ENCODE measurements at places on chromosomes 6 and 20.
A peak's percentile ranks its signal among the peaks of the same experiment; 100 is the strongest.

DNA sequence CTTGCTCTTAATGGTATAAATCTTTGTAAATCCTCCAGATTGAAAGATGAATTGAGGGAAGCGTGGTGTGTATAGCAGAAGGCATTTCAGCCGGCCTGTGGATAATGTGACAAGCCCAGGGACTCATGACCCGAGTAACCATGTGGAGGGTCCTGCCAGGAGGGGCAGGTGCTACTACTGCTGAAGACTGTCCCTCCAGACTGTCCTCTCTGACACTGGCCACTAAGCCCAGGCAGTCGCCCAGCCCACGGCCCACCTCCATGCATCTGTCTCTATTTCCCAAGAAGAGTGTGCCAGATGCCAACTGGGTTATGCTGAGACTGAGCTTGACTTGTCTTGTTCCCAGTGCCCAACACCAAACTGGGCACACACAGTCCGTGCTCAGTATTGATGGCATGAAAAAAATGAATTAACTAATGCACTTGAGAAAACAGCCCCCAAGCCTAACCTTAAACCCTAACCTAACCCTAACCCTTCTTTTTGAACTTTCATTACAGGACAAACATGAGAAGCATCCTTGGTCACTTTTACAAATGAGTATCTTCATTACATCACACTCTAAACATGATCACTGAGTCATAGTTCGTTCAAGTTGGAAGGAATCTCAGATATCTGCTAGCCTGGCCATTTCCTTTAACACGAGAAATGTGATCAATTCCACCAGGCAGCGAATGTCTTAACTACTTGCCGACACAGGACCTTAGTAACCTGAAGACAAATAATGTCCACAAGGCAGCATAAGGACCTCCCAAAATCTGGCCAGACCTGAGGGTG, 182.2 kb upstream of the RREB1 start:
- DNase-seq = no peak

DNA sequence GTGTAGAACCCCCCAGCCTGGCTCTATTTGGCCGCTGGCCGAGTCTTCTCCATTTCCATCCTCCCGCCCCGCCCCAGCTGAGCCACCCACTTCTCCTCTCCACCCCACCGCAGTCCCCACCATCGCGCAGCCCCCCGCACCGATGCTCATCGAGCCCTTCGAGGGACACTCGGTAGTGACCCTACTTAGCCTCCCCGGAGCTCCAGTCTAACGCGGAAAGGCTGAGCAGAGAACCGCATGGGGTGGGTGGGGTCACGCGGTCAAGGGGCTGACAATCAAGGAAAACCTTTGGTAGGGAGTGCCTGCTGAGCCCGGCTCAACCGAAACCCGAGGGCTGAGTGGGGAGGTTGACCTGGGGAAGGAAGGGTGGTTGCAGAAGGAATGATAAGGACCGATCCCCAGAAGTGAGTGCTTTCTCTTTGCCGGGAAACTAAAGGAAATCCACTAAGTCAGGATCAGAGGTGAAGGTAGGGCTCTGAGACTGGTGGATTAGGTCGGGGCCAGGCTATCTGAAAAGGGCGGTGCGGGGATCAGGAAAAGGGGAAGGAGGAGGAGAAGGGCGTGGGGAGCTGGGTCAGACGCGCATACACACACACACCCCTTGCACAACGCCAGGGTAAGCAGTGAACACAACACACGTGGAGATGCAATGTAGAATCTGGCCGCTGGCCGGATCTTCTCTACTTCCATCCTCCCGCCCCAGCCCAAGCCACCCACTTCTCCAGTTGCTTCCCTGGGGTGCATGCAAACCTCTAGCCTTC, 49.8 kb downstream of the CPXM1 start:
- DNase-seq = peak; percentile 63

GRCh38 chr6:116268589-116269293, 11.0 kb downstream of the TSPYL1 start:
- no peak for DNase-seq

- DNase-seq = no peak
Measured at GRCh38 chr20:13671916-13672378, 33.2 kb upstream of the TASP1 start.

DNA sequence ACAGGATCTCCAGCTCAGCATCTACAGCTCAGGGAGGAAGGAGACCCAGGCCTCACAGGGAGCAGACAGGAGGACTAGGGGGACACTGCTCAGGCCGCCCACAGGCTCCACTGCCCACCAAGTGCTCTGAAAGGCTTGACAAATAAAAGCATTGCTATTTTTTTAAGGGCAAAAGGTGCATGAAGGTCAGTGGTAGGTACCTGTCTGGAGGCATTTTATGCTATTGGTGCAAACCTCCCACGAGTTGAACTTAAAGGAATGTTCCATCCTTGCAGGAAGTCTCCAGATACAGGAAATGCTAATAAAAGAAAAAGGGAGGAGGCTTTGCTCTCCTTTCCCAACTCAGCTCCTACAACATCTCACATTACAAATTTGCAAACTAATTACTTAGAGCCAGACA, 228.1 kb downstream of the FOXC1 start:
- no peak for DNase-seq

GRCh38 chr6:7150381-7151064, 42.8 kb downstream of the RREB1 start:
- DNase-seq = no peak

- no peak for DNase-seq
Measured at GRCh38 chr20:19691125-19691524, 66.9 kb upstream of the RIN2 start.

- no peak for DNase-seq
Measured at GRCh38 chr6:143107911-143108761, 47.4 kb downstream of the AIG1 start.

GRCh38 chr6:164832410-164832809, 477.0 kb downstream of the C6orf118 start:
- DNase-seq = no peak

DNA sequence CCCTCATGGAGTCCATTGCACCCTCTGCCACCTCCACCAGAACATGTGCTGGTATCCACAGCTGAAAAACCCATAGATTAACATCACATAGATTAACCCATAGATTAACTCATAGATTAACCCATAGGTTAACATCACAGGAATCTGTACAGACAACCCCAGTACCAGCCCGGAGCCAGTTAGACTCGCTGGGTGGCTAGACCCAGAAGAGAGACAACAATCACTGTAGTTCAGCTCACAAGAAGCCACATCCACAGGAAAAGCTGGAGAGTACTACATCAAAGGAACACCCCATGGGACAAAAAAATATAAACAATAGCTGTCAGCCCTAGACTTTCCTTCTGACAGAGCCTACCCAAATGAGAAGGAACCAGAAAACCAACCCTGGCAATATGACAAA, 25.1 kb downstream of the SERPINB9 start:
- no peak for DNase-seq

DNA sequence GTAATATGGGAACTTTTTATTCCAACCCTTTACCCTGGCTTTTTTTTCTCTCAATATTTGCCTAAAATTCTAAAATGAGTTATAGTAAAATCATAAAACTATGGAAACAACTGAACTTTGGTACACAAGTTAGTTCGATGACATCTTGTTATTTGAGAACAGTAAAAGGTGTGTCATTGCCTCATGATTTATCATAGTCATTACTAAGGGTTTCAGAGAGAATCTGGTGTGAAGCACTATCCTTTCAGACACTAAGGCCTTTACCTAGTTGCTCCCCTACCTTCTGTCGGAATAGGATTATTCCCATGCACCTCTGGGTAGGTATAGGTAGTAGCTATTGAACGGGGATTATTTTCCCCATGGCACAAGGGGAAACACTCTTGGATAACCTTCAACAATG, 11.4 kb downstream of the TAF11 start:
- DNase-seq = no peak

- no peak for DNase-seq
Measured at GRCh38 chr6:51184046-51184445, 365.4 kb downstream of the TFAP2B start.

DNA sequence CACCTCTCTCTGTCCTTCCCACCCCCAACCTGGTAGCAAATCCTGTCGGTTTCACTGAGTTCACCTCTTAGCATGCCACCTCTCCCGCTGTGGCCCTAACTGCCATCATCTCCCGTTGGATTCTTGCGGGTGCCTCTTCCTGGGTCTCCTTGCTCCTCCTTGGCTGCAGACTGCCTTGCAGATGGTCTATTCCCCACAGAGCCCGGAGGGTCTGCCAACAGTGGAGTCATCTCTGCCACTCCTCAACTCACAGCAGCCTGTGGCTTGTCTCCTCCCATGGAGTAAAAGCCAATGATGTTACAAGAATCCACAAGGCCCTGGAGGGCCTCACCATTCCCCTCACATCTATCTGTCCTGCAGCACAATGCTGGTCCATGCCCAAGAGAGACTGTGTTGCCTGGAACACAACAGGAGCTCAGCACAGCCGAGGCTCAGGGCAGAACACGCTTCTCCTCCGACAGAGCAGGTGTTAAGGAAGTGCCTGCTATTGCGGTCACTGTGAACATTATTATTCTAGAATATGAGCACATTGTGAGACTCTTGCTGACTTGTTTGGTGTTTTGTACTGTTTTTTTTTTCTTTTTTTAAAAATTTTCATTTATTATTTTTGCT, 241.8 kb upstream of the SULF2 start:
- no peak for DNase-seq

- DNase-seq = no peak
Measured at GRCh38 chr20:40087496-40087895, 601.5 kb downstream of the MAFB start.
